ENCODE measurements at places on chromosomes 12 and 14.

GRCh38 chr14:69666112-69666511 is 54.7 kb downstream of the SUSD6 start:
- no peak for DNase-seq

DNA sequence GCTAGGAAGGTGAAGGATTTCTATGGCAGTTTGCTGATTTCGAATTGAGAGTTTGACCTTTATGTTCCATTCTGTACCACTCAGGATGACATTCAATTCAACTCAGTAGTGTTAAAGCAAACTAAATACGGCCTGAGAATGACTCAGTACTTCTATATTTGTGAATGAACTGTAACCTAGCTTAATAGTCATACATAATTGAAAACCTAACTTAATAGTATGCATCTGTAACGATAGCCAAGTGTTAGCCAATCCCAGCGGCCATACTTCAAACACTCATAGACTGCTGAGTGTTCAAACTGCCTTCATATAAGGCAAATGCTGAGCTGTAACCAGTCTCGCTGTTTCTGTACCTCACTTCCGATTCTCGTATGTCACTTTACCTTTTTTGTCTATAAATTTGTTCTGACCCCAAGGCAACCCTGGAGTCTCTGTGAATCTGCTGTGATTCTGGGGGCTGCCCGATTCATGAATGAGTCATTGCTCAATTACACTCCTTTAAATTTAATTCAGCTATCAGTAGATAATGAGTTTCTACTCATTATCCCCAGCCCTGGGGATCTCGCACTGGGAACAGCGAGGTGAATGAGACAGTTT is 98.5 kb upstream of the SLC24A4 start:
- DNase-seq, result no peak

GRCh38 chr14:95290871-95291431 is 28.8 kb downstream of the CLMN start:
- DNase-seq, result no peak

- DNase-seq, result no peak
Measured at GRCh38 chr14:75487155-75487671, 35.1 kb upstream of the BATF start.

DNA sequence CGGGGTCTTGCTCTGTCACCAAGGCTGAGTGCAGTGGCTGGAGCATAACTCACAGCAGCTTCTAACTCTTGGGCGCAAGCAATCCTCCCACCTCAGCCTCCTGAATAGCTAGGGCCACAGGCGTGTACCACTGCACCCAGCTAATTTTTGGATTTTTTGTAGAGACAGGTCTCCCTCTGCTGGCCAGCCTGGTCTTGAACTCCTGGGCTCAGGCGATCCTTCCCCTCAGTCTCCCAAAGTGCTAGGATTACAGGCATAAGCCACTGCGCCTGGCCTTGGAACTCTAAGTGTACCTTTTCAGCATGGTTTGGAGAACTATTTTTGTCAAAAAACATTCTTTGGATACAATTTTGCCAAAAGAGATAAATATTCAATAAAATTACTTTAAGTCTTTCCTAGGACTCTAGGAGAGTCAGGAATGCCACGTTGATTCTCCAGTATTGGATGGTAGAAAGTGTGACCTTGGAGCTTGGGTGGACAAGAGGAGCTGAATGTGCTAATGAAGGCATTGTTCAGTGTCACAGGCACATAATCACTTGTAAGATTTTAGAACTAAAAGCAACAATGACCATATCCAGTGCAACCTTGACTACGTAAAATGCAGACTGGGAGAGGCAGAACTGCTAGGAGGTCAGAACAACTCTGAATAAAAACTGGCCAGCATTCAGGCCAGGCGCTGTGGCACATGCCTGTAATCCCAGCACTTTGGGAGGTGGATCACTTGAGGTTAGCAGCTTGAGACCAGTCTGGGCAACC is 2.8 kb downstream of the SRSF9 start:
- DNase-seq, result no peak

- peak; percentile 15 for DNase-seq
Measured at GRCh38 chr14:39374851-39375250, 57.4 kb downstream of the FBXO33 start.
